ENCODE measurements at places on chromosomes 5 and 9. TPM values are rescaled to one million over a fixed set of nuclear protein-coding genes. Genes with fewer than 3 reads are reported as not detected.

DNA sequence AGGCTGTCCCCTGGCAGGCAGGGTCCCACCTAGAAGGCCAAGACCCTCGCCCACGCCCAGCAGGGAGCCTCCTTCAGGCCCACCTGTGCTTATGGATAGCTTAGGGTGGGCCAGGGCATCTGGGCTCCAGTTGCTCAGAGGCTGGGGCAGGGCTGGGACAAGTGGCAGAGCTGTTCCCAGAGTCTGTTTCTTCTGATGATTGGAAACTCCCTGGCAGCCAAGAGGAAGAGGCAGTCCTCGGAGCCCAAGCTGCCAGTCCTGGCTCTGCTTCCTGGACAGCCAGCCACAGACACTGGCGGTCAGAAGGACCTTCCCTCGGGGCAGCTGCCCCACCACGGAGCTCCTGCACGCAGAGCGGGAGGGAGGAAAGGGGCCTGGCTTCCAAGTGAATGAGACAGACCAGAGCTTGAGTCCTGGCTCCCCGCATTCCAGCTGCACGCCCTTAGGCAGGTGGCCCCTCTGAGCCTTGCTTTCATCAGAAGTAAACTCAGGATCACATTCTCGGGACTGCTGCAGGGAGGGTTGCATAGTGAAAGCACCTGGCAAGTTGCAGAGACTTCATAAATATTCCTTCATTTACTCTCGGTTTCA is 37.9 kb upstream of the GABRP start:
- no peak overlapping the region for H3K27ac ChIP-seq
- H3K36me3 ChIP-seq, result no peaks in the 10 kb centered on the region
- H3K4me1 ChIP-seq, result no peaks in the 10 kb centered on the region

DNA sequence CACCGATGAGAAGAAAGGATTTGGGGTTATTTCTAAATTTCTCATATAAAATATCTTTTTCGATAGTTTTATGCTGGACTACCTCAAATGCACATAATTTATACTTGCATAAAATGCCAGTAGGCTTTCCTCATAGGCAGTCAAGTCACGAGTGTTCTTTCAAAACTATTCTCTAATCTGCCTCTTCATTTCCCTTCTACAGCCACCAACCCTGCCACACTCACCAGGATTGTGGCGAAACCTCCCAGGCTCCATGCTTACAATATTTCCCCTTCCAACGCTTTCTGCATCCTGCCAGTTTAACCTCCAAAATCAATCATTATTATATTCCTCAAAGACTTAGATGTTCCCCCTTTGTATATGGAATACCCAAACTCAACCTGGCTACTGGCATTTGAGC is 65.4 kb downstream of the FRMD3 start:
- peaks cover 2% of the 10 kb centered on the region for H3K27me3 ChIP-seq
- H3K36me3 ChIP-seq, result no peaks in the 10 kb centered on the region
- H3K27ac ChIP-seq, result peak overlapping the region; percentile 74
- peaks cover 15% of the 10 kb centered on the region for H3K4me1 ChIP-seq
- no peak for DNase-seq
- H3K4me3 ChIP-seq, result peak overlapping the region; percentile 62

- no peaks in the 10 kb centered on the region for H3K27me3 ChIP-seq
- no peak overlapping the region for H3K4me3 ChIP-seq
- DNase-seq, result no peak
- no peaks in the 10 kb centered on the region for H3K36me3 ChIP-seq
Measured at GRCh38 chr5:6343951-6344592, 34.3 kb downstream of the MED10 start.

GRCh38 chr9:101462558-101462957 is 27.0 kb upstream of the ALDOB start:
- DNase-seq, result no peak
- no peaks in the 10 kb centered on the region for H3K36me3 ChIP-seq
- no peaks in the 10 kb centered on the region for H3K4me1 ChIP-seq
- H3K27ac ChIP-seq, result no peak overlapping the region
- H3K27me3 ChIP-seq, result peaks cover 22% of the 10 kb centered on the region

- no peak overlapping the region for H3K4me3 ChIP-seq
- H3K4me1 ChIP-seq, result no peaks in the 10 kb centered on the region
- H3K27ac ChIP-seq, result no peak overlapping the region
- no peaks in the 10 kb centered on the region for H3K27me3 ChIP-seq
Measured at GRCh38 chr5:36031223-36031622, 35.5 kb downstream of the UGT3A2 start.

Gene C9
- not detected for total RNA-seq

All from activated CD8-positive, alpha-beta T cell treated with anti-CD3 and anti-CD28 coated beads, Interleukin-2, amount 10 ng/mL, durations not matched to agents 7 days and 5 days (primary cell).